NCI-H526 (cell line): ENCODE measurements at places on chromosomes 7 and 10.

DNA sequence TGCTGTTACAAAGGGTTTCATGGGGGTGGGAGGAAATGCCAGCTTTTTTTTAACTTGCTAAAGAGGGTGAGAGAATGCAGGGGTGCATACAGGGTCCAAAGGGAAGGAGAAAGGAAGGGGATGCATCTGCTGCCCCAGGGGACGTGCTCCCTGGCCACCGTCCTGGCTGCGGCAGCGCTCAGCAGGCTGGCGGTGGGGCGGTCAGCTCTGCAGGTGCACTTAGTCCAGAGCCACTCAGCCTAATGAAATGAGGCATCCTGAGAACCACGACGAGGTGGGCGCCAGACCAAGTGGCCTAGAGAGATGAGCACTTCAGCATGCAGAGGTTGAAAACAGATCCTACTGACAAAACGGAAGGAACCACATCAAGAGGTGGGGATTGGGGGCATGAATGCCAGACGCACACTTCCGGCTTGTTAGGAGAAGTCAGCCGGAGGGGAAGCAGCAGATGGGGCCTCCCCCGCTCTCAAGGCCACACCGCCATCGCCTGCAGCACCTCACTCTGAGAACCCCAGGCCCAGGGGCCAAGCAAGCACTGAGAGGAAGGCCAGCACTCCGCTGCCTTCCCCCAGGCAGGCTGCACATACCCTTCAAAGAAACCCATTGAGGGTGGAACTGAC, 94.5 kb downstream of the MAD1L1 start:
- DNase-seq, result no peak

DNA sequence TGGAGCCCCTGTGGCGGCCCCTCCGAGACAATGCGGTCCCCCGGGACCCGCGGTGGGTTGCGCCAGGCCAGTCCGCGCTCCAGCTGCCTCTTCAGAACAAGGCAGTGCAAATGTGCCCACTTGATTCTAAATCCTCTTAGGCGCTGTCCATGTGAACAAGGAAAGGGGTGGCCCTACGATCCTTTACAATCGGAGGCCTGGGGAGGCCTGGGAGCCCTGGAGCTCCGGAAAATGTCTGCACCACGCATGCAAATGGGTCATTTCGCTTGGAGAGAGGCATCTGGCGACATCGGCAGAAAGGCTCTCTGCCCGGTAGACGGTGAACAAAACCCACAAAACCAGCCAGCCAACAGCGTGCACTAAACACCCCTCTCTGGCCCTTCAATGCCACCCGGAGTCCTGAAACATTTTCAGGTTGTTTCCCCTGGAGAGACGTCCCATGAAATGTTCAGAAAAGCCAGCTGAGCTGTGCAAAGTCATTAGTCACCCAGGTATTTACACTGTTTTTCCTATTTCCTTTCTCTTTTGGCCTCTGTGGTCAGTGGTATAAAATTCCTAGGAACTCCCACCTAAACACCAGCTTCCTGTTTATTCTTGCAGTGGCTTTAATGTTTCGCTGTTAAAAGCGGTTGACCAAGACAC, 102.8 kb upstream of the ZNF438 start:
- DNase-seq, result peak; percentile 50

GRCh38 chr7:93133005-93133404, 15.2 kb downstream of the SAMD9L start:
- DNase-seq, result no peak

DNA sequence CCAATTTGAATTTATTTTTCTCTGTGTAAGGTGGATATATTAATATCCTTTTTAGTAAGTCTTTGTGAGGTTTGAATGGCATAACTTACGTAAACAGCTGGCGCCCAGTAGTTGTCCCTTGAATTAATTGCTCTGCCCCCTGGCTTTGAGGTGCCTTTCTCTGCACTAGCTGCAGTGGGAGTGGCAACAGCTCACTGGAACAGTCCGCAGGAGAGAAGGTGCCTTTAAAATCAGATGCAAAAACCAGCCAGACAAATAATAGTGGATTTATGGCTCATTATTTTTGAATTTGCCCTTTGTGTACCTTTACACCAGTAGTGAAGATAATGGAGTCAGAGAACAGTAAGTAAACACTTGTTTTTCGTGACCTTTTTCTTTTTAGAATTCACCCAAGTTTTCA, 11.8 kb downstream of the FERD3L start:
- DNase-seq, result no peak

DNA sequence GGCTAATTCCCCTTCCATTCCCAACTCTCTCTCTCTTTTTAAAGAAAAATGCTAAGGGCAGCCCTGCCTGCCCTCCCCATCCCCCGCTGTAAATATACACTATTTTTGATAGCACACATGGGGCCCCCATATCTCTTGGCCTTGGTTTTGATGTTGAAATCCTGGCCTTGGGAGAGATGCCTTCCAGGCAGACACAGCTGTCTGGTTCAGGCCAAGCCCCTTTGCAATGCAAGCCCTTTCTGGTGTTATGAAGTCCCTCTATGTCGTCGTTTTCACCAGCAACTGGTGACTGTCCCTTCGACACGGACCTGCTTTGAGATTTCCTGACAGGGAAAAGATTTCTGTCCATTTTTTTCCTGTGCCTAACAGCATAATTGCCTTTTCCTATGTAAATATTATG, 3.0 kb downstream of the ADRA2A start:
- DNase-seq, result peak; percentile 19

GRCh38 chr7:43535810-43536585, 46.9 kb upstream of the STK17A start:
- peak; percentile 2 for DNase-seq

- DNase-seq, result peak; percentile 59
These were observed 18.6 kb downstream of the OCM2 start for GRCh38 chr7:97971120-97971989.

- DNase-seq, result peak; percentile 84
These were observed at the start of the genes MRPL43 and TWNK for GRCh38 chr10:100986952-100987684. Gene MRPL43 (minus strand): TSS chr10:100987497. CDS start chr10:100987443, 54 bp downstream. Gene TWNK (plus strand): TSS chr10:100987543. CDS start chr10:100988211, 668 bp downstream.

DNA sequence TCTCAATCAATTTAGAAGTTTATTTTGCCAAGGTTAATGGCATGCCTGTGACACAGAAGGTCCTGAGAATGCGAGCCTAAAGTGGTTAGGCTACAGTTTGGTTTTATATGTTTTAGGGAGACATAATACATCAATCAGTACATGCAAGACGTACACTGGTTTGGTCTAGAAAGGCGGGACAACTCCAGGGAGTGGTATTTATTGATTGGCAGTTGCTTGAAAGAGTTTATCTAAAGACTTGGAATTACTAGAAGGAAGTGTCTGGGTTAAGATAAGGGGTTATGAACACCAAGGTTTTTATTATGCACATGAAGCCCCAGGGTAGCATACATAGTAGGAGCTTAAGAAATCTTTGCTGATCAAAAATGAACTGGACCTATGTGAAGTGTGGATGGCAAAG, 21.5 kb downstream of the NPVF start:
- no peak for DNase-seq

DNA sequence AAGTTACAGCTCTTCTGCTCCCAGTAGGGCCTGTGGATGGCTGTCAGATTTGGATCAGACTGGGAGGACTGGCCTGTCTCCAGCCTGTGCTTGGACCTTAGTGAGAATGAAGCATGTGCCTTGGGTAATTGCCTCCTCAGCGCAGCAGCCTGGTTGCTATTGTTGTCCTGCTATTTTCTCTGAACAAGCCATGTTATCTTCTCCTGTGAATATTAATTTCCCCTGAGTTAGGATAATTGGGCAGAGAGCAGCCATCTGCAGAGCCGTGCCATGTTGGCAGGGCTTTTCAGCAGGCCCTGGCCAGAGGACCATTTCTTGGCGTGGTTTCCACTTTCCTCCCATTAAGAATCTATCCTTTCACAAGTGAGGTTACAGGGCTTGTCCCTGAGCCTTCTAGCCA, 497.3 kb downstream of the SORCS3 start:
- DNase-seq, result no peak

GRCh38 chr7:123782071-123782798, 33.4 kb upstream of the WASL start:
- no peak for DNase-seq

- no peak for DNase-seq
These were observed 4.1 kb downstream of the IL6 start for GRCh38 chr7:22730921-22731654.

DNA sequence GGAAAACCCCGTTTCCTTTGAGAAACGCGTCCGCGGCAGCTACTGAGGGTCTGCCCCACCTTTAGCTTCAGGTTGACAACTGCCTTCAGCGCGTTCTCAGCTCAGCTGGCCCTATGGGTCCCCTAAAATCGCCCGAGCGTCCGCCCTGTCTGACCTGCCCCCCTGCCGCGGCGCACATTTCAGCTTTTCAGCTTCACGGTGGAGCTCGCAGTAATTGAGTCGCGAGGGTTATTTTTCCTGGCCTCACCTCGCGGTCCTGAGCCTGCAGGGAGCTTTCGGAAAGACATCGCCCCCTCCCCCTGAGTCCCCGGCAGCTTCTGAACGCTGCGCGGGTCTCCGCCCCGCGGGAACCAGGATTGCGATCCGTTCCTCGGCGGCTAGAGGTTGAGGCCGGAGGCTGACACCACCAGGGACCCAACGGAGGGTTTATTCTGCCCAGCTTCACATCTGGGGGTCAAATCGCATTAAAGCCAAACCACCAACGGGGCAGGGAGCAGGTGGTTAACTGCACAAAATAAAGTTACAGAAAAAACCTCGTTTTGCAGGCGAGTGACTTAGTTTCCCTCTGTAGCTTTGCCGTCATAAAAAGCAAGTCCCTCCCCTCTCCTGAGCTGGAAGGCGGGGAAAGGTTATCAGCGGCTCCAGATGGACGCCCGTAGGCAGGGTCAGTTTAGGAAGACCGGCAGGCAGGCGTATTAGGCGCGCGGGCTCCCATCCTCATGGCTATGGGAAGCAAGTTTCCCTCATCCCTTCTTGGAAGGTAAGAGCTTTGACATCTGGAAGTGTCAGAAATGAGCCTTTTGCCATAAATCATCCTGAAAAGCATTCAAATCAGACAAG, 11.0 kb downstream of the TWIST1 start:
- DNase-seq, result no peak

- DNase-seq, result no peak
These were observed 94.3 kb upstream of the MYO3A start for GRCh38 chr10:25839683-25840082.

- no peak for DNase-seq
These were observed 168.0 kb upstream of the RHEB start for GRCh38 chr7:151687523-151688235.
